ENCODE measurements at places on chromosomes 7 and 10.

DNA sequence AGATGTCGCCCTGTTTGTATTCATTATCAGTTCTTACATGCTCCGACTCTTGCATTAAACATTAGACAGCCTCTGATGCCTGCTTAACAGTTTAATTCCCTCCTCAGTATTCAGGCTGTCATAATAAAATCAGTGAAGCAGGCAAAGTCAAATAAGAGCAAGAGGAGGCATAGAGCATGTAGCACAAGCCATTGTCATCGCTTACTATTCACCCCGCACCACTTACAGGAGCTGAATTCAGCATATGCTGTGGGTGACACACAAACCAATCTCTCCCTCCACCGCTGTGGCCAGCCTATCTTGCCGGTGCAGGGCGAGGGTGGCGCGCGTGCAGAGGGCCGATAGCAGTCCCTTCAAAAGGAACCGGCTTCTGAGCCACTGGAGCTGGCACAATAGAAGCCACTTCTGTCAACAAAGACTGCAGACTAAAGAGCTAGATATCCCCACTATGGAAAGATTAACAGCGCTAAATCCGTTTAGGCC is 433.2 kb upstream of the MGMT start:
- DNase-seq: no peak

- DNase-seq: peak; percentile 69
Observed at GRCh38 chr10:92290076-92290836, 622 bp downstream of the CPEB3 start.

DNA sequence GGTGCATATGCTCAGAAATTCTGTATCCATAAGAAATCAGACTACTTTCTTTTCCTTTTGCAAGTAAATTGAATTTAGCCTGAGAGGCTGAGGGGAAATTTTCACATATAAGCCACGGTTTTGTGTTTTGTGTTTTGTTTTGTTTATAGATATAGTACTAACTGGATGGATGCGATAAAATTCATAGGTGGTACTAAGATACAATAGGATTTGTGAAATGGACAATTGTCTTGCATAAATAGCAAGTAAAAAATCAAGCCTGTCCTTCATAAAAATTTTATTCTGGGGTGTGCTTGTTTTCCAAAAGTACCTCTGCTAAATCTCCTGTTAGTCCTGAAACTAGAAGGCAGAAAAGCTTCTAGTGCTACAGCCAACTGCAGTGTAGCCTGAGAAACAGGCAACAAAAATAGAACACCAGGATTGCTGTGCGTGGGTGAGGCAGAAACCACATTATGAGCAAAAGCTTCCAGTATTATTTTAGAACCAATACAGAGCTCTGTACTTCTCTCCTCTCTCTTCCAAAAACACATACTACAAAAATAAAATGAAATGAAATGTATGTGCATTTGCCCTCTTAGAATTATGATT is 634 bp upstream of the HDAC9 start:
- DNase-seq: peak; percentile 59

DNA sequence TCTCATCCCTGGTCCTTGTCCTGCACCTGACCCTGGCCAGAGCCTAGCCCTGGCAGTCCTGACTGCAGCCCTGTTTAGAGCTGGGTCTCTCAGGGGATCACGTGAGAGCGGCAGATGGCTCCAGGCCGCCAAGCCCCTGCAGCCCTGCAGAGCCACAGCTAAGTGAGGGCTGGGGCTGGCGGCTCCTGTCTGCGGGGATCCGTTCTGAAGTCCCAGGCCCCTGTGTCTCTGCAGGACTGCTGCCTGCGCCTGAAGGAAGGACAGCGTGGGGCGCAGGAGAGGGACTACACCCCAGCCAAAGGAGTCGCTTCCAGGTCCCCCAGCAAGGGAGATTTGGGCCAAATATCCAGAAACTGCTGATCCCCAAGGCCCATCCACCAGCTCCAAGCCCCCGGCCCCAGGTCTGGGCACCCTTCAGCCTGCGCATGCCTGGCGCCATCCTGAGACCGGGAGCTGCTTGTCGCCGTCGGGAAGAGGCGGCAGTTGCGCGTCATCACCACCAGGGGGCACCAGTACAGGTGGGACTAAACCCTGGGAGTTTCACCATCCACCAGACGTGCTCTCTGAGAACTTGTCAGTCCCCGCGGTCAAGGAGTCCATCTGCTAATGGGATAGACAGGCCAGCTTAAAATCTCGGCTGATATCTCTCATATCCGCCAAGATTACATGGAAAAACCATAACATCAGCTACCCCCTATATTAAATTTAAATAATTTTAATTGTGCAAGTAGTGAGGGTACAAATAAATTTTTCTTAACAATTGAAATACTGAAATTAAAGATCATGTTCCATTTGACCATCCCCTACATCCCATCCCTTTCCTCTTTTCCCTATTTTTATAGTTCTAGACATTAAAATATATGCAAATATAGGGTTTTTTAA is 25.1 kb upstream of the GHRHR start:
- DNase-seq: peak; percentile 22

GRCh38 chr7:76074972-76075370 is 27.1 kb downstream of the MDH2 start:
- no peak for DNase-seq

GRCh38 chr7:1033546-1034145 is 10.7 kb upstream of the GPR146 start:
- DNase-seq: no peak

DNA sequence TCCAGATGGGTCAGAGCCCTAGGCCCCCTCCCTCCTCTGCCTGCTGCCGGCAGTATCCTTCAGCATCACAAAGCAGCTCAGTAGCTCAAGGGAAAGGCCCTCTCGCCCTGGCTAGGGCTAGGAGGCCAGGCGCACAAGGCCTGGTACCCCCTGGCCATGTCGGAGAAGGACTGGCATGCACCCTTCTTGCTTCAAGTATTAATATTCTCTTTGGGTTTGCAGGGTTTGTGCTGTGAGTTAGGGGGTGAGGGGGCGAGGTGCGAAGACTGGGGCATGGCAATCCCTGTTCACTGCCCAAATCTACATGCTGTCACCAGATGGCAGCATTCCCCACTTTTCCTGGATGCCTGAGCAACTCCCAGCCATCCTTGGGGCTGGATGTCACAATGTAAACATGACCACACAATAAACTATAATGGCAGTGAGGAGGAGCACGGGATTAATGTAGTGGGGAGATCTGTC is 105.2 kb downstream of the NEURL1 start:
- peak; percentile 62 for DNase-seq

DNA sequence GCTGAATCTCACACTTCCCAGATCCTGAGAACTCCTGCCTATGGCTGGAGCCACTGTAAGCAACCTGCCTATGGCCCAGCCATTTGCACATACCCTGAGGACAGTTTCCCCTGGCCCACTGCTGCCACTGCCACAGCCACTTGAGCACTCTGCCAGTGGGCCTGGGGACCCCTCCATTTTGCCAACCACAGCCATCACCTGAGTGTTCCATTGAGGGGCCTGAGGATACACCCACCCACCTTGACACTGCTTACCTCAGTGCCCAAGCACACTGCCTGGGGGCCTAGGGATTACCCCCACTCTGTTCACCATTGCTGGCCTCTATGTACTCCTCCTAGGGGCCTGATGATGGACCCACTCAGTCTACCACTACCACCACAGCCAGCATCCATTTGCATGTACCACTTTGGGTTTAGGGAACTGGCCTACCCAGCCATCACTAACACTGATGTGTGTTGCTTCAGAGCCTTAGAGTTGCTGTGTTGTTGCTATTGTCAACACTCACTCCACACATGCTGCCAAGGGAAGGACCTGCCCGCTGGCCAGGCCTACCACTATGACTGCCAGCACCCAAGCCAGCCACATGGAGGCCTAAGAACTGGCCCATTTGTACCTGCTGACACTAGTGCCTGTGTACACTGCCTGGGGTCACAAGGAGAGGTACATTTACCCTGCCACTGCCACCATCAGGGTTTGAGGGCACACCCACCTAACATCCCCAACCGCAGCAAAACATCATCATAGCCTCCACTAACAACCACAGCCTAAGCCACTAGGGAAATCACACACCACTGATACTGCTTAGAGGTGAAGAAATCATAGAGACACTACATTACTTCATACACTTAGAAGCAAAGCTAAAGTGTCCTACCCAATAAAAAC is 45.9 kb upstream of the ANTXRL start:
- DNase-seq: no peak
